Stimulated activated CD8-positive, alpha-beta memory T cell treated with anti-CD3 and anti-CD28 coated beads, Interleukin-7, amount 100 ng/mL, for 4 hours (primary cell): ENCODE measurements at places on chromosomes 3 and 15.

DNA sequence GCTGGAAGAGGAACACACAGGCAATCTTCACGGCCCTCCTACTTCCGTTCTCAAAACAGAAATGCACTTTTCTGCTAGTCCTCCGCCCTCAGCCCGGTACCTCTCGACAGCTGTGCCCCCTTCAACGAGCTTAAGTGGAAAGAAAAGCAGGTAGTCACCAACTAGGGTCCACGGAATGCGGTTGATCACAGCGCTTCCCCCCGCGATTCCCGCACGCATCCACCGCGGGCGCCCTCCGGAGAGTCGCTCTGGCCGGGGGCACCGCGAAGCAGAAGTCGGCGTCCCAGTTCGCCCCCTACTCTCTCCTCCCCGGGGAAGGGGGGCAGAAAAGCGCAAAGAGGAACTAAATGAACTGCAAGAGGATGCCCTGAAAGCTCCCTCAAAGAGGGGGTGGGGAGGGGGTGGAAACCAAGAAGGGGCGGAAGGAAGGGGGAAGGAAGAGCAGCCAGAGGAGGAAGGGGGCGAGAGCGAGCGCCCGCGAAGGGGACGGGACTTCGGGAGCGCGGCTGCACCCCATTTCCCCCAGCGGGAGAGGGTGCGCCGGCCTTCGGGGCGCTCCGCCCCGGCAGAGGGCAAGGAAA is 738 bp downstream of the ACAP2 start:
- DNase-seq = peak; percentile 35

GRCh38 chr15:29021857-29022256 is 136.1 kb downstream of the APBA2 start:
- no peak for DNase-seq

DNA sequence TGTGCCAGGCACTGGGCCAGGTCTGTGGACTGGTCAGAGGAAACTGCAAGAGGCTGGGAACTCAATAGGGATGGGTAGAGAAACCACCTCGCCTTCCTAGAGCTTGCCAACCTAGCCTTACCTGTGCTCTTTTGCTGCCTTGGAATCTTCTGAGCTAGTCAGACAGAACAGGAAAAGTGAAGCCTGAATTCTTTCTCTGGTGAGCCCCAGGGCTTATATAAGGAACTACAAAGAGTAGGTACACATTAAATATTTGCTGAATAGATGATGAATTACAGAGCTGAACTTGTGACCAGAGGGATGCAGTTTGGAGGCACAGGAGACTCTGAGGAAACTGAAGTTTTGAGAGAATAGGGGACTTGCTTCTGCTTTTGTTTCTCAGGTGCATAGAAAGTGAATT is 15.6 kb upstream of the FBXW12 start:
- DNase-seq = no peak

GRCh38 chr3:122382888-122383666 is at the start of gene MIX23:
TSS of gene MIX23 (minus strand) at chr3:122383231. CDS start at chr3:122383224, 7 bp downstream.
- DNase-seq = peak; percentile 78

DNA sequence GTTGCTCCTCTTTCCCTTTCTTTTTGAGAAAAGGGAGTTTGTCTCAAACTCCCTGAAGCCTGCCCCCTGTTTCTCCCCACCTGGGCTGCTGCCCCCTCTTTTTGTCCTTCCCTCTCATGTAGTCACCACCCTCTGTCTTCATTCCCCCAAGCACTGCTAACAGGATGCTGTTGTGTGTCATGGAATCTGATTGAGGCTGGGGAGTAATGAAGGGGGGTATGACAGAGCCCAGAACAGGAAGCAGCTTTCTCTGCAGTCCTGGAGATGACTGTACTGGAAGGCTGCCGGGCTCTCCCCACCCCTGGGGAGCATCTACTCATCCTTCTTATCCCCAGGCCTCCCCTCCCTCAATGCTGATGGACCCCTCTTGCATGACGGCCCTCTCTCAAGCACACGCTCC is 181.6 kb downstream of the ABHD5 start:
- DNase-seq = no peak

GRCh38 chr15:75215107-75216004 is 13.7 kb downstream of the C15orf39 start:
- no peak for DNase-seq

DNA sequence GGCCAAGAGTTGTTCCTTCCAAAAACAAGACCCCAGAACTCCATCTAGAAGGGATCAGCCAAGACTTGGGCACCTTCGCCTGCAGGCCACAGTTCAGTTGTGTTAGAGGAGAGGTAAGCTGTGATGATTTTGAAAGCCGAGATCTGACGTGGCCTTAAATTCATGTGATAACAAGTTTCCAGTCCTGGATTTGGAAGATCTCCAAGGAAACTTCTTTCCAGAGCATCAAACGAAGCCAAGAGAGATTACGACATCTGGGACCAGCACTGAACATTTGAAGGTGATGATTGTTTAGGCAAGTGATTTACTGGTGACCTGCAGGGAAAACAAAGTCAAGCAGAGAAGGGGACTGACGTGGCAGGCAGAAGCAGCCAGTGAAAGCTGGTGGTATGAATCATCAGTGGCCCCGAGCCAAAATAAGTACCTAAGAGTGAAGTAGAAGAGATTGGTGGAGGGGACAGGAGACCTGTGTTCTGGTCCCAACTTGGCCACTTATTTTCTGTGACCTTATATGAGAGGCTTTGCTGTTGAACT is 339.0 kb upstream of the PROK2 start:
- DNase-seq = no peak

DNA sequence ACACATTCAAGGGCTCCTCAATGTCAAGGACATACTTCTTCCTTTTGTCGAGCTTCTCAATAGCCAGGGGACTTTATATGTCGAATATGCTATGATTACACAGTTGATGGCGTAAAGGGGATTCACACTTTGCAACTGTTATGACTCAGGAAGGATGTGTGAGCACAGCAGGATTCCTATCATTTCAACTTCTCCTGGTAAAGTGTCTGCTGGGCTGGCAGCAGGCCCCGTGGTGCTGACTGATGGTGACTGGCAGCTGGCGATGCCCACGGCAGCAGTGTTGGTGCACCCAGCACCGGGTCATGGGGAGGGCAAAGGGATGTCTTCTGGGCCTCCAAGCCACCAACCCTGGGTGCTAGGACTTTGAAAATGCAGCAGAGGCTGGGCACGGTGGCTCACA is 44.8 kb upstream of the GNB5 start:
- DNase-seq = no peak

GRCh38 chr15:42402455-42403205 is 43.3 kb downstream of the CAPN3 start:
- DNase-seq = no peak

- no peak for DNase-seq
These were observed 62.5 kb upstream of the MLF1 start for GRCh38 chr3:158508481-158508880.

- DNase-seq = no peak
These were observed 59.2 kb downstream of the RSRC1 start for GRCh38 chr3:158169091-158169491.

DNA sequence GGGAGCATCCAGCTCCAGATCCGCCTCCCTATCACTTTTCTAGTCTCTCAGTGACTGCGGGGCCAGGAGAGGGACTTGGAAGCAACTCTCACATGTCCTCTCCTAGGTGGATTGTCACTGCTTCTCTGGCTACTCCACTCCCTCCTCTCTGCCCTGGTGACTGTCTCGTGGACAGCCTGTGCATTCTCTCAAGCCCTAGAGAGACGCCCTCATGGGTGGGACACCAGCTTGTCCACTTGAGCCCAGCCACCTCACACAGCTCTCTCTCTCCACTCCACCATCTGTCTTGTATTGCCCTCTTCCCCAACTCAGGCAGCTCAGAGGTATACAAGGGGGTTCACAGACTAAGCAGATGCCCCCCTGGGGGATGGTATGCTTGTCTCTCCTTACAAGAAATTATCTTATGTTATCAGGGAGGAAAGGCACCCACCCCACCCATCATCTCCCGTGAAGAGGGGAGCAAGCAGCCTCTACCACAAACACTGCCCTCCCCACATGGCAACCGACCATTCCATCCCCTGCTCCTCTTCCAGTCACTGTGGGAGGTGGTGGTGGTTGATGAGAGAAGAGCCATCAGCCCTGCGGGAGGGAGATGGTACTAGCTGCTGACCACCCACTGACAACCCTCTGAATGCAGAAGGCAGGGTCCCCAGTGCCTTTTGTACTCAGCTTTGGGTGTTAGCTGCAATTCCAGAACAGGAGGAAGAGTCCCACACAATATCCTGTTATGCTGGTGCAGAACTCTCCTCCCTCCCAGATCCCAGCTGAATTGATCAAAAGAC is 15.5 kb upstream of the LOXL1 start:
- DNase-seq = no peak

DNA sequence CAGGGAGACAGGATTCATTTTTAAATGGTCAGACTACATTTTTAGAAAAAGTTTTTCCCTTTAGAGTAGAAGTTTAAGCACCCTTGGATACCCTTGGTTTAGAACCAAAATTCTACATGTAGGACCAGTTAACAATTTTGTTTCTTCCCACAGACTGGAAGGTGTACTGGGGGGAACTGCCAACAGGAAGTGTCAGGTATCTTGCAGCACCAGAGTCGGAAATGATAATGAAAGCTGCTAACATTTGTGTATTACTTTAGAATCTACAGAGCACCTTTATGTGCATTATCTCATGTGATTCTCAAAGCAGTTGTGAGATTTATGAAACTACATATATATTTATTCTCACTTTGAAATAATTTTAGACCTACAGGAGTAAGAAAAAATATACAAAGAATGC is 21.5 kb downstream of the SPRED1 start:
- DNase-seq = no peak

DNA sequence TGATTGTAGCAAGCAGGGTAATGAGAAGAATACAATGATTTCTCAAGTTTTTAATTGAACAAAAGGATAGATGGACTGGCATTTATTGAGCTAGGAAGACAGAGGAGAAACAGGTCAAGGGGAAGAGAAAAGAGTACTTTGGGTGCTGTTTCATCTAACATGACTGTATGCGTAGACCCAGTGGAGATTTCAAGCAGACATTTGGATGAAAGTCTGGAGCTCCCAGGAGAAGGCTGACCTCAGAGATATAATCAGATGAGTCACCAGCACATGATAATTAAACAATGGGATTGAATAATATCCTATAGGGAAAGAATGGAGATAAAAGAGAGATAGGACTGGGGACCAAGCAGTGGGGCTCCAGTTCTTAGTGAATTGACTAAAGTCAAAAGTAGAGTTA is 194.9 kb downstream of the ARRDC4 start:
- DNase-seq = no peak

DNA sequence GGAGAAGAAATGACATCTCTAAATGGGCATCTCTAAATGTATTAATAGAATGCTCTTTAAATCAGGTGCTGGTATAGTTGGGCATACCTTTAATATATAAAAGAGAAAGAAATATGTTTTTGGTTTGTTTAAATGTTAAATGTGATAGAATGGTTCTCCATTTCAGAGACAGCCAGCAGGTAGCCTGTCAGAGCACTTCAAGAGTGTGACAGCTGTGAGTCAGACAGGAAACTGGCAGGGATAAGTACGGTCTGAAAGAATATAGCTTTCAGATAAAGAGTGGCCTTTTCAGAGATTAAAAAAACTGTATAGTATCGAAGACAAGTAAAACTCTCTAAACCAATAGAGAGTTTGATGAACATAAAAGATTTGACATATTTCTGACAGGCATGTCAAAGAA is 654.1 kb downstream of the IGSF11 start:
- DNase-seq = no peak

DNA sequence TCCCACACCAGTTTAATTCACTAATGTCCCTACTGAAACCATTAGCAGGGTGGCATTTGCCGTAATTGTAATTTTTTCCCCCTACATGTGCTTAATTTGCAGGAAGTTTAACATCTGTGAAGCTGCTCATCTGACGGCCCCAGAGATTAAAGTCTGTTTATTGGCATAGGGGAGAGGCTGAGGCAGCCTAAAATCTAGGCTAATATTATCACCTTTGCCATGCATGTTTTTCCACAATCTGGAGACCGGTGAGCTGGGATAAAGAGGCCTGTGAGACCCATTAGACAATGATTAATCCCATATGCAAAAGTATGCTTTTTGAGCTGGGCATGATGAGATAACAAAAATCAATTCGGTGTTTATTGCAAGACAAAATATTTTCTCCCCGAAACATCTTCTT is 561.2 kb upstream of the ALCAM start:
- no peak for DNase-seq

DNA sequence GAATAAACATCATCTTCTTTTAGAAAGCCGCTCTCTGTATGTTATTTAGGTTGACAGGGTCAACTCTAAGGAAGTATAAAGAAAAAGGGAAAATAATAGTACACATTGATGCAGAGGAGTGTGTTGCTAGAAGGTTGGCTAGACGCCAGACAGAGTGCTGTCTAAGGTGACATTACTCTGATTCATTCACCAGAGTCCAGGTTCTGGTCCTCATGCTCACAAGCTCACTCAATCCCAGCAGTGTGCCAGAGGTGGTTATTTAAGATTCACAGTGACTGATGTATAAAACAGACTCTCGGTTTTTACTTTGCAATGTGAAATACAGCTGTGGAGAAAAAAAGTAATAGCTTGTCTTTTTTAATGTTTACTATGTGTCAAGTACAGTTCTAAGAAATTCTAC is 1.7 kb downstream of the CFAP44 start:
- no peak for DNase-seq

- no peak for DNase-seq
These were observed 13.0 kb downstream of the TGM5 start for GRCh38 chr15:43253431-43254403.

DNA sequence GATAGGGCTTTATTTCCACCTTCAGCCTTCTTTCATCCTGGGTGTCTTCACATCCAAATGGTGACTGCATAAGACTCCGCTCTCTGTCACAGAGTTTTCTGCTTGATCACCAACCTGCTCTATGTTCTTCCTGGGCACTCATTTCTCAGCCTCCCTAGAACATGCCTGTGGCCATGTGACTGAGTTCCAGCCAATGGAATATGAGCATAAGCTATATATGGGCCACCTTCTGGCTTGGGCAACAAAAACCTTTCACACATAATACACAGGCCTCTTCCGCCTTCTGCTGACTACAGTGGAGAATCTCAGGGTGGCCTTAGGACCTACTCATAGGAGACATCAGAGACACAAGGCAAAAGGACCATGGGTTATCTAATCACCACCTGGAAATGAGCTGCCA is 51.2 kb upstream of the MED12L start:
- DNase-seq = no peak

GRCh38 chr15:64855205-64855975 is 13.7 kb downstream of the PLEKHO2 start:
- DNase-seq = no peak

DNA sequence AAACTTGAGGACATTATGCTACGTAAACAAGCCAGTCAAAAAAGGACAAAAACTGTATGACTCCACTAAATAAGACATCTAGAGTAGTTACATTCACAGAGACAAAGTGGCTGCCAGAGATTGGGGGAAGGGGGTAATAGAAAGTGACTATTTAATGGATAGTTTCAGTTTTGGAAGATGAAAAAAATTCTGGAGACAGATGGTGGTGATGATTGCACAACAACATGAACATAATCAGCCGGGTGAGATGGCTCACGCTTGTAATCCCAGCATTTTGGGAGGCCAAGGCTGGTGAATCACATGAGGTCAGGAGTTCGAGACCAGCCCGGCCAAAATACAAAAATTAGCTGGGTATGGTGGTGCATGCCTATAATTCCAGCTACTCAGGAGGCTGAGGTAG is 40.6 kb downstream of the DPP8 start:
- DNase-seq = no peak

GRCh38 chr3:4751029-4751501 is 228.2 kb upstream of the BHLHE40 start:
- no peak for DNase-seq

- no peak for DNase-seq
These were observed 7.8 kb downstream of the PAK6 start for GRCh38 chr15:40246496-40247280.

- no peak for DNase-seq
These were observed 220.9 kb upstream of the SUCLG2 start for GRCh38 chr3:67875338-67875737.
